NCI-H2227 treated with DMSO at 0.1 percent for 48 hours (cell line): ENCODE measurements at places on chromosomes 4 and X.

- no peak for DNase-seq
Measured at GRCh38 chr4:38663090-38663800, 754 bp upstream of the KLF3 start.

- no peak for DNase-seq
Measured at GRCh38 chr4:183059797-183060196, 39.3 kb upstream of the WWC2 start.

DNA sequence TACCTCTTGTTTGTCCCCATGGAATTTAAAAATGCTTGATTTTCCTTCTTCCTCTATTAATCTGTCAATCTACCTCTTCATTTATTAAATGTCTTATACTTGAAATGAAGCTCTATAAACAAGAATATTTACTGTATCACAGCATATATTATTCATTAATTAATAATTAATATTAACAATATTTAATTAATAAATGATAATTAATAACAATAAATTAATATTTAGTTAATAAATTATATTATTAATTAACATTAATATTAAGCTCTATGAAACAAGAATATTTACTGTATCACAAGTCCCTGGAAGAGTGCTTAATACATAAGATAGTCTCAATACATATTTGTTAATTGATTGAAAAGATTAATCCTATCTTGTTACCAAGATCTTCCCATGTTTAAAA lies 306.6 kb downstream of the STPG2 start:
- DNase-seq = no peak

- no peak for DNase-seq
Measured at GRCh38 chr4:125719987-125720386, 405.2 kb downstream of the FAT4 start.

GRCh38 chrX:114332766-114333165 lies 251.1 kb upstream of the HTR2C start:
- no peak for DNase-seq

DNA sequence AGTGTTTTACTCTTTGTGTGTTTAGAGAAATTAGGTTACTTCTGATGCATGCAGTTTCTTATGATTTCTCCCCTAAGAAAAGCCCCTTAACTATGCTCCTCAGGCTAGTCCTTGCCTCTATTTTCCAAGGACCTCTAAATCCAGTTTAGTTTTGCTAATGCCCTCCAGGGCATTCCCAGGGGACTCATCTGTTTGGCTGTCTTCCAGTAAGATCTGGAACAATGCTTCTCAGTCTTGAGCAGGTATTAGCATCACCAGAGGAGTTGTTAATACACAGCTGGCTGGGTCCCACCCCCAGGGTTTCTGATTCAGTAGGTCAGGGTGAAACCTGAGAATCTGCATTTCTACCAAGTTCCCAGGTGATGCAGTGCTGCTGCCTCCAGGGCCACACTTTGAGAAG lies 56.9 kb downstream of the OTC start:
- DNase-seq = no peak

DNA sequence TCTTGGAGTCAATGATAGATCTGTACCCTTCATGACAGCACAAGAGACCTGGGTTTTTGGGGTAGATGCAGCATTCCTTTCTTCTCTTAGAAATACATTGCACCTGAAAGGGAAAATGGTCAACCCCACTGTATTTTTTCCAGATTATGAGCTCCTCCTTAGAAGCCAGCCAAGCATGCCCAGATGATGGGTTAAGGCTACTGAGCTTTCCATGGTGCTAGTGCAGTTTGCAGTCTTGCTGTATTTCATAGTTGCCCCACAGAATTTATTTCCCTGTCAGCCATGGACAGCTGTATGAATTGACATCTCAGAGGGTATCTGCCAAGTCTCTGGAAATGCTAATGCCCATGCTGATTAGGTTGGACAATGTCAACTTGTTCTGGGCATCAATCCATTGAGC lies 73.7 kb upstream of the H2AZ1 start:
- DNase-seq = no peak

DNA sequence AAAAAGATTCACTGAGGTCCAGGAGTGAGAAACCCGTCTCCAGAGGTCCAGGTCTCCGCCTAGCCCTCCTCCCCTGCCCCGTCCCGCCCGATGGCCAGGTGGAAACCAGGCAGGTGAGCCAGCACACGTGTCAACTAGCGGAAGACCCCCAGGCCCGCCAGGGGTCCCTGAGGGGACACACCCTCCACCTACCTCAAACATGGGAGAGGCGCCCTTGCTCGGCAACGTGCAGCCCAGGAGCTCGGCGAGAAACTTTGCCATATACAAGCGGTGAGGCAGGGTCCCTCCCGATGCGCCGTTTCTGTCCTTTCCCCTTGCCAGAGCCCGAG lies 330.0 kb downstream of the HNRNPD start:
- no peak for DNase-seq

- DNase-seq = no peak
Measured at GRCh38 chr4:184215709-184216328, 1.9 kb downstream of the ENPP6 start.

- no peak for DNase-seq
Measured at GRCh38 chrX:47749185-47749967, 87.3 kb upstream of the ZNF81 start.
